Thymus (tissue), 14 donors: ENCODE measurements at places on chromosomes 1 and 21. TPM values are rescaled to one million over a fixed set of nuclear protein-coding genes. Genes with fewer than 3 reads are reported as not detected.

DNA sequence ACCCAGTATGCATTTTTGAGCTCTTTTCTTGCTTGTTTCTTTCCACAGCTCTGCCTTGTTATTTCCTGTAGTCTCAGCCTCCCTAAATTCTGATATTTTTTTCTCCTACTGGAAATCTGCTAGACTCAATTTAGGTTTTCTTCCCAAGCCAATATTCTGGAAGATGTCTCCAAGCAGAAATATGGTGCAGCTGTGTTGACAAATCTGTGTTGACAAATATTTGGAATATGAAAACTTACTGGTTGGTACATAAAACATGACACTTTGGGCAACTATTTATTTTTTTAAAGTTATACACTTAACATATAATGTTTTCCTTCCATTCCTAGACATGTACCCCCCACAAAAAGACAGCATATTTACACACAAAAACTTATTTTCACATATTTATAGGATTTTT lies 1048.4 kb downstream of the NCAM2 start:
- no peak for DNase-seq

- DNase-seq: no peak
These were observed 2.9 kb downstream of the ARF1 start for GRCh38 chr1:228085287-228085951.

- no peak for DNase-seq
These were observed 601.7 kb downstream of the NPHP4 start for GRCh38 chr1:5390504-5390903.

GRCh38 chr1:81126989-81127581 lies 673.6 kb upstream of the ADGRL2 start:
- no peak for DNase-seq

DNA sequence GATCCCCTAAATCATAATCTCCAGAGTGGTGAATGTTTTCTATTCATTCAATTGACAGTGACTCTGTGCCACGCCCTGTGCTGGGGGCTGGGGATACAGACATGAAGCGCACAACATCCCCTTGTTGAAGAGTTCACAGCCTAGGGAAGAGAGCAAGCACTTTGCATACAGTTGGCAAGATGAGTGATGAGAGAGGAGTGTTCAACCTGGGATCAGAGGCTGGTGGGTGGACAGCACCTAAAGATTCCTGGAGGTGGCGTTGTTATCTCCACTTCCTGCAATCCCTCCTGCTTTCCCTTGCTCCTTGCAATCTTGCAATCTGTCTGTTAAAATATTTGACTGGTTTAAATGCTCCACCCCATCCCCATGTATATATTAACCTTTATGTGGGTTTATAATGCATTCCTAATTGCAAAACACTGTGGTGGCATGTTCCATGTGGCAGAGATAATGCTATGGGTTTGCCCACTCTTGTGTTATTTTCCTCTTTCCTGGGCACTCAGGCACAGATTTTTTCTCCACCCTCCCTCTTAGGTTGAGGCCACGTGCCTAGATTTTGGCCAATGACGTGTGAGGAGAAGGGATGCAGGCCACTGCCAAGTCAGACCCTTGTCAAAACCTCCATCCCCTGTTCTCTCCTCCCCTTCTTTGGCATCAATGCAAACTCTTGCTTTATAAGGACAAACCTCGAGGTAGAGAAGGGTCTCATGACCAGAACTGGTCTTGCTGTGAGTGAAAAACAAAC lies 36.2 kb upstream of the GADD45A start:
- no peak for DNase-seq

Gene LORICRIN
- 0.33 TPM for total RNA-seq
